Hepatocyte (in vitro differentiated cells): ENCODE measurements at places on chromosomes 1 and 21. TPM values are rescaled to one million over a fixed set of nuclear protein-coding genes. Genes with fewer than 3 reads are reported as not detected.

Gene PCBP3
- polyA plus RNA-seq, result 7.2 and 8.8 TPM in 2 replicates

- DNase-seq, result no peak
Measured at GRCh38 chr1:32474954-32475353, 10.1 kb downstream of the ZBTB8B start.

Gene DHRS3
- 75.9 and 84.1 TPM in 2 replicates for polyA plus RNA-seq

DNA sequence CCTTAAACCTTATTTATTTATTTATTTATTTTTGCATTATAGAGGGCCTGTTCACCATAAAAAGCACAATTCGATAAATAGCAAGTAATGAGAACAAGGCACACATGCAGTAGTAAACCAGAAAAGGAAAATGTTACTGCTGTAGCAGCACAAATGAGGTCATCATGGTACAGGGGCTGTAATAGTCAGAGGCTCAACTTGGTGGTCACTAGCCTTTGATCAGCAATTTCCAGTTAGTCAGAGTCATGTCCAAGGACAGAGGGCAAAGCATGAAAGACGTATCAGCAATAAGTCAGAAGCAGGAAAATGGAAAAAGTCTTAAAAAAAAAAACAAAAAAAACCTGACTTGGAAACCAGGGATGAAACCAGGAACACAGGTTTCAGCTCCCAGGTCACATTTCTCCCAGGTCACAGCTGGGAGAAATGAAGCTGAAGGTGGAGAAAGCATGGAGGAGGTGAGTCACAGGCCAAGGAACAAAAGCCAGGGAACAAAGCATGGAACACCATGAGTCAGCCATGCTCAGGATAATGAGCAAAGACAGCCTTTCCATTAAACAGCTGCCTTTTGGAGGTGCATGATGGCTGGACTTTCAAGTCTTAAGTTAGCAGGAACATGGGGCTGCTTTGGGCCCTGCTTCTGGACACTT lies 556.3 kb downstream of the LTN1 start:
- peak; percentile 45 for DNase-seq

- no peak for DNase-seq
Measured at GRCh38 chr1:77565321-77565720, 117.1 kb downstream of the ZZZ3 start.

Gene CNKSR1
- polyA plus RNA-seq, result 31.4 and 38.6 TPM in 2 replicates

Gene FOXD2
- 1.0 and 1.4 TPM in 2 replicates for polyA plus RNA-seq

- peak; percentile 87 for DNase-seq
Measured at GRCh38 chr1:102970496-102971078, 137.7 kb downstream of the COL11A1 start.

DNA sequence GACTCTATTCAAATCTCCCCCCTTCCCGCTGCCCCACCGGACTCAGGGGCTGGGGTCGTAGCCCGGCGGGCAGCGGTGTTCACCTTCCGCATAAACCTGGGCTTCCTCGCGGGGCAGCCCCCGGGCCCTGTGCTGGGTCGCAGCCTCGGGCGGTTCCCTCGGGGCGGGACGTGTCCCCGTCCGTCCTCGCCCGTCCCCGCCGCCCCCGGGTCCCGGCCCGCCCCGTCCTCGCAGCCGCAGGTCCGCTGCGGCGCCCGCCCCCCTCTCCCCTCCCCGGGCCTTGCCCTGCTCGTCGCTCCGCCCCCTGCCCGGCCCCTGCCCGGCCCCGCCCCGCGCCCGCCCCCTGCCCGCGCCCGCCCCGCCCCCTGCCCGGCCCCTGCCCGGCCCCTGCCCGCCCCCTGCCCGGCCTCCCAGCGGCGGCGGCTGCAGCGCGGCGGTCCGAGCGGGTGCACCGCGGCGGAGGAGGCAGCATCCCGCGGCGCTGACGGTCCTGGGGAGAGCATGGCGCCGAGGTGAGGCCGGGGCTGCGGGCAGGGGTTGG lies at the start of gene COL18A1:
Gene COL18A1, plus strand, starts transcription at position 436 of the 541 bp plus-strand sequence. Its CDS starts 66 bp downstream, at position 502.
- DNase-seq, result peak; percentile 88

Gene ERG
- 1.9 and 2.5 TPM in 2 replicates for polyA plus RNA-seq

Gene FAM177B
- polyA plus RNA-seq, result 0.19 and 1.2 TPM in 2 replicates

DNA sequence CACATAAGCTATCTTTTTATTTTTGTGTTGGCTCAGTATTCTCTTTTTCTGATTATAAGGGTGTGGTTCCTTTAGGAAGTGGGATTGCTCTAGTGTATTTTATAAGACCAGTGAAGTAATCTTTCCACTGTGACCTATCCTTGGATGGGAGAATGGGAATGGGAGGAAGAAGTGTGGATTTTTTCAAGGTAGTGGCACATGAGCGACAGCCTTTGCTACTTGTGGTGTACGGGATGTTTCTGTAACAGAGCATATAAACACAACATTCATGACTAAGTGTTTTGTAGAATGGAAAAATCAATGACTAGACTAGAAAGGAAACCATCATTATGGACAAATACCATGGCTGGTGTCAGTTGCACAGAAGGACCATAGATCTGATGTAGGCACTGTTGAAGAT lies 209.6 kb downstream of the GIPC2 start:
- DNase-seq, result no peak

DNA sequence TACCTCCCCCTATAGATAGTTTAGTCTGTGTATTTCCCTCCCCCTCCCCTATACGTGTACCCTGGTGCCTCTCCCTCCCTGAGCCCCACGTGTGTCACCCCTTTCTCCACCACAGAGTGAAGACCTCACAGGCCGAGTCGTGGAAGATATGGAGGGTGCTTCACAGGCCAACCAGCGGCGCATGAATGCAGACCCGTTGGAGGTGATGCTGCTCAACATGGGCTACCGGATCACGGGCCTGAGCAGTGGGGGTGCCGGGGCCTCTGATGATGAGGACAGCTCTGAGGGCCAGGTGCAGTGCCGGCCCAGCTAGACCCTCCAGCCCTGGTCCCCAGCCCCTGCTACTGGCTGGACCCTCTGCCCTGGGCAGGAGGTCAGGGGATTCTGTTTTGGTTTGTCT lies 15.9 kb upstream of the TMEM222 start:
- no peak for DNase-seq

- DNase-seq, result no peak
Measured at GRCh38 chr21:44889625-44890337, 16.3 kb upstream of the PTTG1IP start.

Gene FCRL4
- polyA plus RNA-seq, result not detected in 2 replicates

DNA sequence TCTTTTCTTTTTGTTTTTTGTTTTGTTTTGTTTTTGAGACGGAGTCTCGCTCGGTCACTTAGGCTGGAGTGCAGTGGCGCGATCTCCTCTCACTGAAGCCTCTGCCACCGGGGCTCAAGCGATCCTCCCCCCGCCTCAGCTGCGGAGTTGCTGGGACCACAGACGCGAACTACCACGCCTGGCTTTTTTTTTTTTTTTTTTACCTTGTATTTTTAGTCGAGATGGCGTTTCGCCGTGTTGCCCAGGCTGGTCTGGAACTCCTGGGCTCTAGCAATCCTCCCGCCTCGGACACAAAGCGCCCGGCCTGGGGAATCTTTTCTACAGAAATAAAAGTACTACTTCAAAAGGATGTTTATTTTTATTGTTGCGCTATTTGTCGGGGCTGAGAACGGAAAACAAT lies 1.1 kb upstream of the SETDB1 start:
- no peak for DNase-seq

- no peak for DNase-seq
Measured at GRCh38 chr1:34884536-34884935, 25.0 kb upstream of the SMIM12 start.

DNA sequence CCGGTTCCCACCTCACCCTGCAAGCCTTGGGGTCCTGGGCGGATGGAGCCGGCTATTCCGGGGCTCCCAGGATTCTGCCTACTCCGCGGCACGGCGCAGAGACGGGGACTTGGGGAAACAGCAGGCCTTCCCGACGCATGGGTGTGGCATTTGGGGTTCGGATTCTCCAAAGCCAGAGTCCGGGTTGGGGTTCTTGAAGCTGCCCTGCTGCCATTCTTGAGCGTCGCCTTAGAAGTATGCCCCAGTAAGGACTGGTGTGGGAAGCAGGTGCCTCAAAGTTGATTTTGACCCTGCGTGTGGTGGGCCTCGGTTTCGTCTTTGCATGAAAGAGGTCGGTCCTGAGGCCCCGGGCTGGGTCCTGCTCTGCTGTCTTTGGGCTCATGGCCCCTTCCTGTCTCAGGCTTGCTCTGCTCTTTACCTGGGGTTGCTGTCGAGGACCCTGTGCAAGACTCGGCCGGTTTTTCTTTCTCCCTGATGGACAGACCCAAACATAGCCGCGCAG lies 696 bp downstream of the GUK1 start:
- no peak for DNase-seq

Gene MRPL55
- 122 and 130 TPM in 2 replicates for polyA plus RNA-seq

Gene GABRD
- polyA plus RNA-seq, result not detected in 2 replicates

DNA sequence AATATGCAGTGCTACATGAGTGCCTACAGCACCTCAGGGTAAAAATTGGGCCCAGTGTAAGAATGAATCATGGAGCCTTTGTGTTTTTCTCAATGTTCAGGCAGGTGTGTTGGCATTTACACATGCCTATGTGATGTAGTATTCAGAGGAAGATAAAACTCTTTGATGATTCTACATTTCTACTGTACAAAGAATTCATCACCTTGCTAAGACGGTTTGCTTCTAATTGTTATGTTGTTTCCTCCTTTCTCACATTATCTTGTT lies 867.3 kb downstream of the TTLL7 start:
- DNase-seq, result no peak

Gene UBR4
- polyA plus RNA-seq, result 140 and 166 TPM in 2 replicates

DNA sequence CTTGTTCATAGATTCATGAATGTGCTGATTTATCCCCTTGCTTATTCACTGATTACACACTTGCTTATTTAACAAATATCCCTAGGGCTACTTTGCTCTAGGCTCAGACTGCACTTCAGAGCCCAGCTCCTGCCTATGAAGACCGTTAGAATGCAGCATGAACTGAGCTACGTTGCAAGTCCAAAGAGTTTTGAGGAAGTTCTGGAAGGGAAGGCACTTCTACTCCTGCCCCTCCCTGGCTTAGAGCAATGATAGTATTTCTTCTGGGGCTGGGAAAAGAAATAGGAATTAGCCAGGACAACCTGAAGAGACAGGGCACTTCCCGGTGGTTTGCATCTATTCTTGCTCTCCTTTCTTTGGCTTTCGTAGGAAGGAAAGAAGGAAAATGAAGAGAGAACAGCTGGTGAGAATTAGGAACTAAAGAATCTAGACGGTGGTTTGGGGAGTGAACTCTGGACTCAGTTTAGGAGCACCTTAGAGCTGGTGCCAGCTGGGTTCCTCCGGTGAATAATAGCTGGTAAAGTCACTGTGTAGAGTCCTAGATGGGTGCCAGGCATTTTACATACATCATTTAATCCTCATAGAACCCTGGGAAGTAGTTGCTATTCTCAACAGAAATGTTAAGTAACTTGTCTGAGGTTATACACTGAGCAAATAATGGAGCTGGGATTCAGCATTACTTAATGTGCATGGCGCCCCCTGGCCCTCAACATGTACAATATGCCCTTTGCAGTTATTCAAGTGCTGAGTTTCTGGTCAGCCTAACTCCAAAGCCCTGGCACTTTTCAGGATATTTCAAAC lies 65.9 kb downstream of the NDUFS5 start:
- peak; percentile 88 for DNase-seq

Gene KCNE2
- polyA plus RNA-seq, result 5.0 and 5.2 TPM in 2 replicates

GRCh38 chr1:201128962-201129361 lies 2.0 kb upstream of the ASCL5 start:
- no peak for DNase-seq

DNA sequence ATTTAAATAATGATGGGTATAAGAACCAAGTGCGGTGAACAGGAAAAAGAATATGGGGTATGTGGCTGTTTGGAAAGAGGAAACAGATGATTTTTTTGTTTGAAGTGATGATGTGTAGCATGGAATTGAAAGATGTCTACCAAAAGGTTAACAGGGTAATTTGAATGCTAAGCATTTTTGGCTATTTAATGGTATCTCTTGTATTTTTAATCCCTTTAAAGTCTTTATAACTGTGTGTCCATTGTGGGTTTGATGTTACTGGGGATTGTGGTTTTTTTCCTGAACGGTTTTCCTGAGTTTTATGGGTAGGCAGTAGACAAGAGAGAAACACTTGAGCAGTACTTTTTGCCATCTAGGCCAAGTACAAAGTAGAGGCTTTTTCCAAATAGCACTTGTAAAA lies 63.2 kb downstream of the PRDM2 start:
- DNase-seq, result no peak

Gene LMX1A
- polyA plus RNA-seq, result not detected in 2 replicates

DNA sequence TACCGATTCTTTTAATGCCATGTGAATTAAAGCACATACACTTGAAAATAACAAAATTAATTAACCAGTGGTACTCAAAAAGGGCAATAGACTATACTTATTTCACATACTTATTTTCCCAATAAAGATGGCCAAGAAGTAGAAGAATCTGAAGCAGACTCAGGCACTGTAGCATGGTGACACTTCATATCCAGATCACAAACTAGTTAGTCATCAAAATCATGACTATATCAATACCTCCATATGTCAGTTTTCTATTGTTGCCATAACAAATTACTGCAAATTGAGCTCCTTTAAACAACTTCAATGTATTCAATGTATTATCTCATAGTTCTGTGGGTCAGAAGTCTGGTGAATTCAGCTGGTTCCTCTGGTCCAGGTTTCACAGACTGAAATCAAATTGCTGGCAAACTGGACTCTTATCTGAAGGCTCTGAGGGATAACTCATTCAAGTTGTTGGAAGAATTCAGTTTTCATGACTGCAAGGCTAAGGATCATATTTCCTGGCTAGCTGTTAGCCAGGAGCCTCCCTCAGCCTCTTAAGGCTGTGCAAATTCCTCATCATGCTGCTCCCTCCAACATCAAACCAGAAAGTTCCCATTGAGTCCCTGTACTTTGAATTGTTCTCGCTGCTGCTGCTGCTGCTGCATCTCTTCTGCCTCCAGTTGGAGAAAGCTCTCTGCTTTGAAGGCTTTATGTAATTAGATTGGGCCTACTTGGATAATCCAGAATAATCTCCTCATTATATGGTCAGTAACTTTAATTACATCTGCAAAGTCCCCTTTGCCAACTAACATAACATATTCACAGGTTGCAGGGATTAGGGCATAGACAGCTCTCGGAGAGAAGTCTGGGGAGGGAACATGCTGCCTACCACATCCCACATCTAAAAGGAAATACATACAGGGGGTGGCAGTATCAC lies 91.5 kb downstream of the MRPL39 start:
- no peak for DNase-seq

Gene KIF21B
- polyA plus RNA-seq, result 0.18 and 0.19 TPM in 2 replicates

DNA sequence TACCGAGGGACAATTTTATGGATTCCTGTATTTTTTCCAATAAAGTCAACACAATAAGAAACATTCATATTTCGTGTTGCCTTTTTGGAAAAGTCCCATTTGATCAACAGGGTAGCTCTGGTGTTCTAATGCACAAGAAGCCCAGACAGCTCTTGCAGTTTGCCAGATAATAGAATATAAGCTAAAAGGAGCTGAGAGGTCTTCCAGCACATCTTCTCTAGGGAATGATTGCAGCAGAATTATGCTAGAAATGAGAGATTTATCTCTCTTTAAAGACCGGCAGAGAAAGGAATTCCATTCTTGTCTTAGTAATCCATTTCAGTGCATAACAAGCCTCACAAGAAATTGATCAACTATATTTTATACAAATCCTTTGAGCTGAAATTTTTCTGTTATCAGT lies 25.0 kb upstream of the DDX59 start:
- DNase-seq, result no peak
